ENCODE measurements at places on chromosomes 13 and 19.

- no peak for DNase-seq
These were observed 38.9 kb downstream of the RASL11A start for GRCh38 chr13:27309401-27309958.

DNA sequence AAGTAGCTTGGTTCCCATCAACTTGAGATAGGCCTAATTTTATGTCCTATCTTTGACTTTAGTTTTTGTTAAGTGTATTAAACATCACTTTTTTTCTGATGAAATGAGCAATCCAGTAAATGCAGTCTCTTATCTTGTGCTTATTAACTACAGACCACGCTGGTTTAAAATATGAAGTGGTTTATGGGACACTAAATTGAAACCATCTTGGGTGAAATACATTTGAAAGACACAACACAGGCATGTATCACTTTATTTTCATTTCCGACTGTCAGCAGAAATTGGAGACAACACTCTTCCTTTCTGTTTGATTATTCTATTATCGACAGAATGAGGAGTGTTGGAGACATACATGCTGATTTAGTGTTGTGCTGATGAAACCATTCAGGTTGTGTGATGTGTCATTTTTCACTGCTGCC lies 447.7 kb downstream of the GPC6 start:
- no peak for DNase-seq

DNA sequence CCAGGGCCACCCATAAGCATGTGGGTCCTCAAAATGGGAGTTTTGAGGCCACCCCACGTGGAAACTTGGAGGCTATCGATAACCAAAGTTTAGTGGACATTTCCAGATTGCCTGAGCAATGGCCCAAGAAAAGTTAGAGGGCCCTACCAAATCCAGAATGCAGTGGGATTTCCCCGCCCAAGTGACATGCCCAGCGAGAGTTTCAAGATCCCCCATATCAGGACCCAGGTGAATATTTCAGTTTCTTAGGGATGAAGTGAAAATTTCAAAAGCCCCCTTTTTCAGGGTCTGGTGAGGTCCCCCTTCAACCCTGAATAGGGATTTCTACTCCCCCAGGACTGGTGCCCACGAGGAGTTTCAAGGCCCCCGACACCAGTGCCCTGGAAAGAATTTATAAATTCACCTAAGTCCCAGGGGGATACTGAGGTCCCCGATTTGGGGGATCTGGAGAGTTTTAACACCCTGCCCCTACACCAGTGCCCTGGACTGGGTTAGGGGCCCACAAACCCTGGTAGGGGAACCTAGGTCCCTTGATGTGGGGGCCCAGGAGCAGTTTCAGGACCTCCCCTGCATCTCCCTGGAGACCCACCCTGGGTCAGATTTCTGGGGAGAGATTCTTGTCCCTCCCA lies 695 bp downstream of the BST2 start:
- no peak for DNase-seq

GRCh38 chr13:110045202-110045601 lies 258.8 kb upstream of the IRS2 start:
- DNase-seq = no peak

- no peak for DNase-seq
These were observed 1.1 kb downstream of the DLEU7 start for GRCh38 chr13:50842251-50842989.

DNA sequence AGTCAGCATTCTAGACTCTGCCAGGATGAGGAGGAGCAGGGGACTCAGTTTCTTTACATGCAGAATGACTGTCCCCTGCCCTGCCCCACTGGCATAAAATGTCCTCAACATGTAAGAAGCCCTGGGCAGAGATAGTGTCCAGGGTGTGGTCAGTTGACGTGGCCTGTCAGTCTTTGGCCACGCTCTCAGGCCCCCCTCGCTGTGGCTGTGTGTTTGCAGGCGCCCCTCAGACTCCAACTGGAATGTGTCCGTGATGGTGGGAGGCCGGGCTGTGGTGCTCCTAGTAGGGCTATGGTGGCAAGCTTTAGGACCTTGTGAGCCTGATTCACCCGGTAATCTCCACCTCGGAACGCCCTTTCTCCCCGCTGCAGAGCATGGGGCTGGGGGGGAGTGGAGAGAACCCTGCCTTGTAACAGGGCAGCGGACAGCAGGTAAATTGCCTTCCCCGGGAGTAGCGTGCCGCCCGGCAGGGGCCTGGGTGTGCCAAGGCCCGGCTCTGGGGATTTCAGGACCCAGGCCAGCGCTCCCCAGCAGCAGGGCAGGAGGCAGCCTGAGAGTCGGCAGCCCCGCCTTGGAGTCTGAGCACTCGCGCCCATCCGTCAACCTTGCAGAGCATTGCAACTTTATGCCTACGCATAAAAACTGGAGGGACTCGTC lies 62.3 kb downstream of the CHST8 start:
- DNase-seq = peak; percentile 43

- DNase-seq = no peak
These were observed 407.8 kb downstream of the ZNF536 start for GRCh38 chr19:30780032-30780431.

GRCh38 chr13:27168086-27168485 lies 3.5 kb downstream of the USP12 start:
- no peak for DNase-seq

- DNase-seq = no peak
These were observed 207.4 kb downstream of the NHLRC3 start for GRCh38 chr13:39245688-39246087.

DNA sequence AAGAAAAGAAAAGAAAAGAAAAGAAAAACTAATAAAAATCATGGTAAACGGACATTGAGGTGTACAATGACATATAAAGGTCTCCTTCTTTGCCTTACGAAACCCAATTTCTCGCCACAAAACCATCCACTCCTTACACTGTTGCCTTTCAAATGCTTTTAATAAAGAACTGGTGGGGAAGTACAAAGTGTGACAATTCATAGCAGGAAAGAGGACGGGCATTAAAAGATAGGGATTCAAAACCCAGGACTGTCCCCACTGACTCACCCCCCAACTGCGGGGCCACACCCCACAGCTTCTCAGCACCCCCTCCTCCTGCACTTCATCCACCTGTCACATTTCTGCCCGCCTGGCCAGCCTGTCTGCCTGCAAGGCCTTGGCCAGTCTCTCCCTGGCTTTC lies 2.4 kb downstream of the MBD3L2B start:
- DNase-seq = no peak

DNA sequence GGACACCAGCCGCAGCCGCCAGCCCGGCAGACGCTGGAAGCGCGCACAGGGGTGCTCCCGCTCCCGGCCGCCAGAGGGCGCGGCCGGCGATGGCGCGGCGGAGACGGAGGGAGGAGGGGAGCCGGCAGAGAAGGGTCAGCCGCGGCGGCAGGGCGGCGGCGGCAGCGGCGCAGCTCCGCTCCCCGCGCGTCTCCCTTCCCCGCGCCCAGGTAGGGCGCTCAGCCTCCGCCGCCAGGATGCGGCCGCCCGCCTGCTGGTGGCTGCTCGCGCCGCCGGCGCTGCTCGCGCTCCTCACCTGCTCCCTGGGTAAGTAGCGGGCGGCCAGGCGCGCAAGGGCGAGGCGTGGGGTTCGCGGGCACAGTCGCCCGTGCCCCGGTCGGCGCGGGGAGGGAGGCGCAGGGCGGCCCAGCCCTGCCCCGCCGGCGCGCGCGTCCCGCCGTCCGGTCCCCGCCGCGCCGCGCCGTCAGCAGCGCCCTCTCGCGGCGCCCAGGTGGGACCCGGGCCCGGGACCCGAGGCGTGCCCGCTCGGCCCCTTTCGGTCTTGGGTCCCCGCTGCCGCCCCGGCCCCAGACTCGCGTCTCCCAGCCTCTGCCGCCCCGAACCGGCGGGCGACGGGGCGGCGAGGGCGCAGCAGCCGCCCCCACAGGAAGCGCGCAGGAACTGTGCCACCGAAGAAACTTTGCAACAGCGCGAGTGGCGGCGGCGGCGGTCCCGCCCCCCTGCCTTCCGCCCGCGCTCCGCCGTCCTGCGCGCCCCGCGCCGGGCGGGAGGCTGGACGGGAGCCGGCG lies at the start of gene B3GLCT:
Gene B3GLCT, plus strand, starts transcription at position 127 of the 788 bp plus-strand sequence. Its CDS starts 110 bp downstream, at position 237.
- DNase-seq = peak; percentile 89

DNA sequence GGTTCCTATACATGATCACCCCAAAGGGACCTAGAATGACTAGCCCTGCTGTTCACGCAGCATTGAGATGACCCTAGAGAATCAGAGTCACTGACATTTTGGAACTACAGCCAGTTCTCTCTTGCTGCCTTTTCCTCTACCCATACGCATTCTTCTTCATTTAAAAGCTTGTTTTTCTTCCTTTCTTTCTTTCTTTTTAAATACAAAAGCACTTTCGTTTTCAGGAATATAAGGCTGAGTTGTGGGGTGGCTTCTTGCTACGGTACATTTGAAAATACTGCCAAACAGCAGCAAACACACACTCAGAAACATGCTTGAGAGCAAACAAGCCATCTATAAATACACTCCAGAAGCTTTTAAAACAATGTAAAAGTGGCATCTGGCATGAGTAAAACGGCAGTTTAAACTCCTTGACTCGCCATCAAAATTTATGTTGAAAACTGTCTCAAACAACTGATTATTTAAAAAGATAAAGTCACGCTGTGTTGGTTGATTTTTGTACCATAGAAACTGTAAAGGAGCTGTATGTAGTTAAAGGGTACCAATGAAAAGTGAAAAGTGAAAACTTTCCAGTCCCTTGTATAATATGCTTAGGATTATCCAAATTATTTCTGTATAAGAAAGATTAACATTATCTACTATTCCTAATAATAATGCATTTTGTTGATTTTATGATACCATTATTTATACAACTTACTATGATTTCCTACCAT lies 95.6 kb downstream of the PCDH9 start:
- no peak for DNase-seq

DNA sequence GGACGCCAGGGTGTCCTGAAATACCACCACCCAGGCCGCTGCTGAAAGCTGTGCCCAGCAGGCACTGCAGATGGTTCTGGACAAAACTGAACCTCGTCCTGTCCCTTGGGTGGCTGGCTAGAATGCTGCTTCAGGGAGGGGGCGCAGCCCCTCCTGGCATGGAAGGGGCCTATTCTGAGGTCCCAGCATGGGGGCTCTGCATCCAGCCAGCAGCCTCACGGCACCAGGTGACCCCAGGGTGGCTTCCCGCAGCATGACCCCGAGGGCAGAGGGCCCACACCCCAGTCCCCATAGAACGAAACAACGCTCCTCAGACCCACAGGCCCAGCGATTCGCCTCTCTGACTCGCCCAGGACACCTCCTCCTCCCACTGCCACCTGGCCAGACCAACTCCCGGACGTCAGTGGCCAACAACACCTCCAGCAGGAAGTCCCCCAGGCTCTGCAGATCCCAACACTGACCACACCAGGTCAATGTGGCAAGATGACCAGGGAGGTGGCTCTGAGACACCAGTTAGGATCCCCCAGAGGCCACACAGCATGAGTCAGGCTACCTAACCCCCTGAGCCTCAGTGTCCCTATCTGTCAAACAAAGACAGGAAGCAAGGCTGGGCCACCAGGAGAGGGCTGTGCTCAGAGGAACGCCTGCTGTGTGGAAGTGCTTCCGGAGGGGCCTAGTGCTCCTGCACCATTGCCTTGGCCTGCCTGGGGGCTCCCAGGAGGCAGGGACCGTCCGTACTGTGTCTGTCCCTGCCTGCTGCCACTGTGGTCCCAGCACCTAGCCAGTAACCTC lies 6.1 kb downstream of the MKNK2 start:
- no peak for DNase-seq

- DNase-seq = no peak
These were observed 94.2 kb downstream of the ZDHHC20 start for GRCh38 chr13:21364916-21365315.

- peak; percentile 93 for DNase-seq
These were observed 1.3 kb downstream of the IRF3 start for GRCh38 chr19:49664171-49665035.

GRCh38 chr19:19527674-19528625 lies 761 bp upstream of the YJEFN3 start:
- DNase-seq = peak; percentile 35

GRCh38 chr13:106078191-106078590 lies 457.3 kb downstream of the EFNB2 start:
- no peak for DNase-seq

DNA sequence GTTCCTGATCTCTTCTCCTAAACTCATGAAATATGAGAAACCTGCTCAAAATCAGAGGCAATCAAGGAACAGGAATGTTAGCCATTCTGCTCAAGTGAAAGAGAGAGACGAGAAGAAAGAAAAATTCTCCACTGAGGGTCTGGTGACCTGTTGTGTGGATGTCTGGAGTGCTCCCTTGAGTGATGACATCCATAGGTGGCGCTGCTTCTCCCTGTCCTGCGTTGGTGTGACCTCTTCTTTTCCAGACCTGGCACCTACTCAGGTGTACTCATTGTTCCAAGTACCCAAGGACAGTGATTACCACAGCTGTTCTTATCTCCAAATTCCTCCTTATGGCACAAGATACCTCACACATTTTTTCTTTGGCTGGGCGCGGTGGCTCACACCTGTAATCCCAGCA lies 4.0 kb downstream of the ZNF223 start:
- no peak for DNase-seq

DNA sequence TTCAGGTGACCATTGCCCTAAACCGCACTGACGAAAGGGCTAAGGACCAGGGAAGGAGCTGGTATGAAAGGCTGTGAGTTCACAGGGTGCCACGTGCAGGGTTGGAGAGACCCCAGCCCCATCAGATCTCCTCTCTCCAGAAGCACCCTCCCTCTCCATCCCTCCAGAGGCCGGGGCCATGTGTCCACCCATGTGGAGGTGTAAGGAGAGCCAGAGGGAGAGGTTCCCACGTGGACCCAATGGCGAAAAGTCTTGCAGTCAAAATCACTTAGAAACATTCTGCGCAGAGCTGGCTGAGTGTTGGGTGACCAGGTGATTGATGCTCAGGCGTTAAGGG lies 168.3 kb downstream of the COL4A1 start:
- DNase-seq = no peak

- peak; percentile 60 for DNase-seq
These were observed 2.0 kb downstream of the GPI start for GRCh38 chr19:34366738-34367623.

- no peak for DNase-seq
These were observed 14.3 kb downstream of the MIR17HG start for GRCh38 chr13:91361755-91362271.

- DNase-seq = no peak
These were observed 1.1 kb downstream of the SYDE1 start for GRCh38 chr19:15108145-15108844.

DNA sequence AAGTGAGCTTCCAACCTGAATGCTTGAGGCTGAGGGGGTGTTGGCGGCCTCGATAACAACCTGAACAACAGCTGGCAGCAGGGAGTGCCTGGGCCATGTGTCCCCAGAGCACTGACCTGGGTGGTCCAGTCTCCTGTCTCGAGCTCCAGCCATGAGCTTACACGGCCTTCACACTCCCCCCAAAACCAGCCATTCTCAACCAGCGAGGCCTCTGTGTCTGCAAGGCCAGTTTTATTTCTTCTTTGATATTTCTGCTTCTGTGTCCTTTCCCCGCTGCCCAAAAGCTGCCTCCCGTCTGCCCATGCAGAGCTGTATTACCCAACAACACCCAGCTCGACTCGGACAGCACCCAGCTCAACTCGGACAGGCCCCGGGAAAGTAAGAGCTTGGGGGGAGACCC lies 32.5 kb upstream of the TFDP1 start:
- no peak for DNase-seq

- no peak for DNase-seq
These were observed 553.2 kb downstream of the TUBA3C start for GRCh38 chr13:18628428-18628827.

- DNase-seq = no peak
These were observed 7.6 kb downstream of the BCL3 start for GRCh38 chr19:44756089-44756562.

- DNase-seq = no peak
These were observed 708 bp downstream of the KLK15 start for GRCh38 chr19:50832666-50833065.

GRCh38 chr13:40595693-40596092 lies 70.7 kb downstream of the FOXO1 start:
- no peak for DNase-seq

Measured in hepatic stellate cell (primary cell).